AML-193 (cell line): ENCODE measurements at places on chromosomes 4 and X.

DNA sequence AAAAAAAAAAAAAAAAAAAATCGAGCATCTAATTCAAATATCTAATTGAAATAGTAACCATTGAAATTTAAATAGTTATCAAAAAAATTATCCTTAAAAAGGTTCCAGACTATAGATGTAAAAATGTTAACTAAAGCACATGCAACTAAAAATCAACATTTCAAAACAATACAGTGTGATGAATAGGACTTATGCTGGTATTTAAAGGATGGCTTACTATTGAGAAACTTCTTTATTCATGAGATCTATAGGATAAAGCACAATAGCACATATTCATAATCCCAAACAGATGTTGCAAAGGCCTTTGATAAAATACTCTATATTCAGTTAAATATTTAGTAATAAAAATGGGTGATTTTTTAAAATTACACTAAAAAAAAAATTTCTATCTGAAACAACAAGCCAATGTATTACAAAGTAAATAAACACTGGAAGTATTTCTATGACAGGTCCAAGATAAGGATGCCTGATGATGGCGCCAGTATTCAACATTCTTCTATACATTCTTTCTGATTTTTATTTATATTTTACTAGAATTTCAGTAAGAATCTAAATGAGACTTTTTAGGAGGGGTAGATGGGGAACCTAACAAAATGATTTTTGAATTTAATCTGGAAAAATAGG, 26.3 kb downstream of the DCLK2 start:
- DNase-seq = no peak

- DNase-seq = no peak
Measured at GRCh38 chr4:188374871-188375270, 235.6 kb downstream of the TRIML1 start.

GRCh38 chrX:124208660-124209059, 123.8 kb upstream of the TEX13D start:
- DNase-seq = peak; percentile 60

- DNase-seq = no peak
Measured at GRCh38 chr4:4507923-4508322, 33.9 kb downstream of the STX18 start.

DNA sequence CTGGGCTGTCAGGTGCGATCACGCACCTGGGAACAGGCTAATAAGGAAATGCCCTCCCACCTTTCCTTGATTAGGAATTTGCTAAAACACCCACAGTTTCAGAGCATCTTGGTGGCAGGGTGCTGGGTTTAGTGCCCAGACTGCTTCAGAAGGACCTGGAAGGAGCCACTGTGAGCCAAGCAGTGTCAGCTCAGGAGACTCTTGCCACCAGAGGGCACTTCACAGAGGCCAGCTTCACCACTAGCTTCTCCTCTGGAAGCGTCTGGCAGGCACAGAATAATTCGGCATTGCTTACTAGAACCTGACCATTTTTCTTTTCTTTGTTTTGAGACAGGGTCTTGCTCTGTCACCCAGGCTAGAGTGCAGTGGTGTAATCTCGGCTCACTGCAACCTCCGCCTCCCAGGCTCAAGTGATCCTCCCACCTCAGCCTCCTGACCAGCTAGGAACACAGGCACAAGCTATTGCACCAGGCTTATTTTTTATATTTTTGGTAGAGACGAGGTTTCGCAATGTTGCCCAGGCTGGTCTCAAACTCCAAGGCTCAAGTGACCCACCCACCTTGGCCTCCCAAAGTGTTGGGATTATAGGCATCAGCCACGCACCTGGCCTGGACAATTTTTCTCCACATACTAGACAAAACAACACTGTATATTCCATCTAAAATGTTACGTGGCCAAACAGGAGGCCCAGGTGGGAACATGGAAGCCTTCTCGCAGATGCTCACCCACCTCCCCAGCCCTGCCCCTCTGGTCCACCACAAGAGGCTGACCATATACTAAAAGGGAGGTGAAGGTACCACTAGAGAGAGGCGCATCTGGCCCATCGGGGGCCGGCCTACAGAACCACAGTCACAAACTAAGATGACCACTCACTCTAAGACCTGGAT, 14.1 kb downstream of the NOP14 start:
- DNase-seq = peak; percentile 36

GRCh38 chr4:163808011-163808410, 313.5 kb downstream of the TMA16 start:
- no peak for DNase-seq

GRCh38 chrX:36609616-36610585, 398.3 kb upstream of the FAM47C start:
- DNase-seq = no peak

DNA sequence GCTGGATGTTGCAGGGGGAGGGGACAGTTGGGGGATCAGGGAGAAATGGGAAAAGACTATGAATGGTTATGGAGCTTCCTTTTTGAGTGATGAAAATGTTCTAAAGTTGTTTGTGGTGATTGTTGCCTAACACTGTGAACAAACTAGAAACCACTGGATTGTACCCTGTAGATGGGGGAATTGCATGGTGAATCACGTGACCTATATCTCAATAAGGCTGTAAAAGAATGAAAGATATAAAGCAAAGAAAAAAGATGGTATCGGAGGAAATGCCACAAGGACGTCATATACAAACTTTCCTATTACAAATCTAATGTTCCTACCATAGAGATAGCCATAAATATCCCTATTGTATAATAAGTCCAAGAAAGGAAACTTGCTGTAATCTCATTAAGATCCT, 20.6 kb upstream of the CT55 start:
- no peak for DNase-seq

DNA sequence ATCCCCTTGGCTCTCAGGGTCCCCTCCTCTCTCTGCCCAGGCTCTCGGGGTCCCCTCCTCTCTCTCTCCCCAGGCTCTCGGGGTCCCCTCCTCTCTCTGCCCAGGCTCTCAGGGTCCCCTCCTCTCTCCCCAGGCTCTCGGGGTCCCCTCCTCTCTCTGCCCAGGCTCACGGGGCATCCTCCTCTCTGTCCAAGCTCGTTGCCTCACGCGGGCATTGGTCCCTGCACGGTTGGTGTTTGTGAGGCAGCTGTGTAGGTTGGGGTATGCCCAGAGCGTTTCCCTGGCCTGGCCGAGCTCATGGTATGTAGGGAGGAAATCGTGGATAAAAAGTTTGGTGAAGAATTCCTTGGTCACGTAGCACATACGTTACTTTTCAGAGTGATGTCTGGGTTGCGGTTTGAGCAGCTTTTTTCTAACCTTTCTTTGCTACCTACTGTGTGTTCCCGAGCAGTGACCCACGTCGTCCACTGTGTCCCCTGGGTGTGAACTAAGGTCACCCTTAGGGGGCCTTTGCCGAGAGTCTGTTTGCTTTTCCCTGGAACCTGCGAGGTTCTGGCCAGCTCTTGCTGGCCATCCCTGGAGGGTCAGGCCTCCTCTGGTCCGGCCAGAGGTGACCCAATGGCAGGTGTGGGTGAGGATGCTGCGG, 36.6 kb downstream of the PCGF3 start:
- DNase-seq = no peak
